DMS79 treated with DMSO at 0.1 percent for 48 hours (cell line): ENCODE measurements at places on chromosomes 13 and 19.

- DNase-seq = no peak
Measured at GRCh38 chr13:76741624-76742023, 144.6 kb downstream of the KCTD12 start.

DNA sequence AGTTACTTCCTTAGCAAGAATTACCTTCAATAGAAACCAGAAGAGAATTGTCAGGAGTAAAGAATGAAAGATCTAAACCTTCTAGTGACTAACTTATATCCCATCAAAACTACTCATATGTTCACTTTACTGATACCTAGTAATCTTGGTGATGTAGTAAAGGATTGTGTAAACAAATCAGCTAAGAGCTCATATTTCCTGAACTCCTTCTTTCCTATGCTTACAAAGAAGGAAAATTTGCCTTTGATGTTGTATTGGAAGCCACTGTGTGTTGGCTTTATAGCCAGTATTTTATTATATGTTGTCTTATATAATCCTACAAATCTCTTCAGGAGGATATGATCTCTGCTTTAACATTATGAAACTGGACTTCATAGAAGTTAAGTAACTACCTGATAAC lies 671.0 kb downstream of the PCDH9 start:
- DNase-seq = no peak

DNA sequence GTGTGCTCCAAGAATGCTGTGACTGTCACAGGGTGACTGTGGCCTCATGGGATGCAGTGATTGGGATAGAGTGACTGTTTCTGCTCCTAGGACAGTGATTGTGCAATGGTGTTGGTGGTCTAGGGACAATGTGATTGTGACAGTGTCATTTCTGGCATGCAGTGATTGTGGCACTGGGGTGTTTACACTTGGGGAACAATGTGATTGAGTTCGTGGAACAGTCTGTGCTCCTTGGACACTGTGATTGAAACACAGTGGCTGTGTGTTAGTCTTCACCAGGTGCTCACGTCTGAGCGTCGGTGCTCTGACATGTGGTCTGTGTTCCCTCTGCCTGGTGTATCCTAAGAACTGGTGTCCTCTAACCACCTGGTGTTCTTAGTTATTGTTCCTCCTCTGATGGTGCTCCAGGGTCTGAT lies 1.7 kb downstream of the PDE4A start:
- no peak for DNase-seq

DNA sequence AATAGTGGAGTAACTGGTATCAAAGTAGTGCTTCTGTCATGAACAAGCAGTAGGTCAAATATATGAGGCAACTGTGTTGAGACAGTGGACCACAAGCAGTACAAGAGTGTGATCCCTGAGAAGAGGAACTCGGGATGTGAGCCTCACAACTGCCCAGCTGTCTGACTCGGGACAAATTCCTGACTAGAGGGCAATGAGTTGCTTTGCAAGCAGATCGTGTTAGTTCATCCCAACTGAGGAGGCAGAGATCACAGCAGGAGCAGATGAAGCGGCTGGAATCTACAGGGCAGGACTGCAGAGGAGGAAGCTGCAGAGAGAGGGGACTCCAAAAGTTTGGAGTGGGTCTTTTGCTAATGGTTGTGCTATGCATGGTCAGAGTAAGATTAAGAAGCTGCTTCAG lies 741.1 kb downstream of the DIAPH3 start:
- no peak for DNase-seq

DNA sequence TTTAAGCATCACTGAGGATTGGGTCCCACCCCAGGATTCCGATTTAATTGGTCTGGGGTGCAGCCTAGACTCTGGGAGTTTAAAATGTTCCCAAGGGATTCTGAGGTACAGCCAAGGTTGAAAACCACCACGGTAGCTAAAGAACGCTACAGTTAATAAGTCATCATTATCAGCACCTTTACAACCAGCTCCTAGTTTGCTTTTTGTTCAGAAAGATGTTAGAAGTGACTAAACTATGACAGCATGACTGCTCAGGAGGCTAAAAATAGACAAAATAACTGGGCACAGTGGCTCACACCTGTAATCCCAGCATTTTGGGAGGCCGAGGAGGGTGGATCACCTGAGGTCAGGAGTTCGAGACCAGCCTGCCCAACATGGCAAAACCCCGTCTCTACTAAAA lies 11.7 kb upstream of the EPSTI1 start:
- no peak for DNase-seq

DNA sequence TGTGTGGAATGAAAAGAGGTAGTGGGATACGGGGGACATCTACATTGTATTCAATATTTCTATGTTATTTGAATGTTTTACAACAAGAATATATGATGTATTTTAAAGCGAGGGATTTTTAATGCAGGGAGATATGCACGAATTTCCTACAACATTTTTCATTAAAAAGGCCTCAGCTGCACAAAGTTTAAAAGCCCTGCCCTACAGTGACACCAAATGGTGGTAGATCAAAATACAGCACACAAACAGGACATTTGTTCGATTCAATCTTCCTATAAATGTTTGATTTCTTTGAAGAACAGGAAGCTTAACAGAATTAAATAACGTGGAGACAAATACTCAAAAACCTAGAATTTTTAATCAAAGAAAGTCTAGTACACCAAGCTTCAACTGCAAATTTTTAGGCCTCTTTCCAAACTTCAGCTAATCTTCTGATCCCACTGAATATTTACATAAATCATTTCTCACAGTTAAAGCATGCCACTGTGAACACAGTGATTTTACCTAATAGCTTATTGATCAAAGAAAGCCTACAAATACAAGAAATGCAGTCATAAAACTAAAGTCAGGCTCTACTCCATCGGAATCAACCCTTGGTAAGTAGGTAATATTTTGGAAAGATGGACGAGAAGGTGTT lies 257.2 kb downstream of the DIAPH3 start:
- DNase-seq = no peak

GRCh38 chr13:44117351-44117750 lies 237.6 kb downstream of the LACC1 start:
- no peak for DNase-seq

GRCh38 chr19:18408053-18408476 lies 10.6 kb upstream of the LRRC25 start:
- peak; percentile 53 for DNase-seq

- peak; percentile 96 for DNase-seq
Measured at GRCh38 chr19:9785367-9786331, 17.1 kb upstream of the ZNF846 start.

- peak; percentile 88 for DNase-seq
Measured at GRCh38 chr19:37931881-37932655, 25.1 kb downstream of the SIPA1L3 start.

DNA sequence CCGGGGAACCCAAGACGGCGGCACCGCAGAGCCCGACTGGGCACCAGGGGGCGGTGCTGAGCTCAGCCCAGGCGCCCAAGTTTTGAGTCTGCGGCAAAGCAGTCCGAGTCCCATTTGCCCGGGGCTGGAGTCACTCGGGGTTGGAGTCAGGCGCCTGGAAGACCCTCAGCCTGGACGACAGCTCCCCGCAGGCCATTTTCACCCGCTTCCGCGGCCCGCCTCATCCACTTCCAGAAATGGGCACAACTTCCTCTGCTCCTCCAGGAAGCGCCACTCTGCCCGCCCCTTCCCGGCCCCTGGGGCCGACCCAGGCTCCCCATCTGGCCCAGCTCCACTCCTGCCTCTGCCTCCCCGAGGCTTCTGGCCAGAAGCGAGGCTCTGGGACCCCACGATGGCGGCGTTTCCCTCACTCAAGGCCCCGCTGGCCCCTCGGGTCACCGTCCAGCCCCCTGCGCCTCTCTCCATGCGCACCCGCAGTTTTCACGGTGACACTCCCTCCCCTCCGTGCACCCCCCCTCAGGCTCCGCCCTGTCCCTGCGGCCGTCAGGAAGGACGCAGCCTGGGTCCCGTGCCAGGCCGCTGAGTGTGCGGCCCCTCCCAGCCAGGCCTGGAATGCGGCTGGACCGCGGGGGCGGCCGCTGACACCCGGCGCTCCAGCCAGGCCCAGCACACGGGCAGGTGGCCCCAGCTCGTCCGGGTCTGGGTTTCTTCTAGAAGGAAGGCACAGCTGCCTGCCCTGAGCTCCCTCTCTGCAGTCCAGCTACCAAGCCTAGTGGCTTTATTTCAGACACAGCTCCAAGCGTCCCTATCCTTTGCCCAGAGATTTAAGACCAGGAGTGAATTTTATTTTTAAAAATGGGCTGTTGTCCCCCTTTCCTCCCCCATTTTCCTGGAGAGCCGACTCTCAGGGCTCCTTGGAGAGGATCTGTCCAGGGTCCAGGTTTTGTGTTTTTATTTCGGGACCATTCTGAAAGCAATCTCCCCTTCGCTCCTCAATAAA lies 4.7 kb downstream of the SERTAD1 start:
- DNase-seq = peak; percentile 75

DNA sequence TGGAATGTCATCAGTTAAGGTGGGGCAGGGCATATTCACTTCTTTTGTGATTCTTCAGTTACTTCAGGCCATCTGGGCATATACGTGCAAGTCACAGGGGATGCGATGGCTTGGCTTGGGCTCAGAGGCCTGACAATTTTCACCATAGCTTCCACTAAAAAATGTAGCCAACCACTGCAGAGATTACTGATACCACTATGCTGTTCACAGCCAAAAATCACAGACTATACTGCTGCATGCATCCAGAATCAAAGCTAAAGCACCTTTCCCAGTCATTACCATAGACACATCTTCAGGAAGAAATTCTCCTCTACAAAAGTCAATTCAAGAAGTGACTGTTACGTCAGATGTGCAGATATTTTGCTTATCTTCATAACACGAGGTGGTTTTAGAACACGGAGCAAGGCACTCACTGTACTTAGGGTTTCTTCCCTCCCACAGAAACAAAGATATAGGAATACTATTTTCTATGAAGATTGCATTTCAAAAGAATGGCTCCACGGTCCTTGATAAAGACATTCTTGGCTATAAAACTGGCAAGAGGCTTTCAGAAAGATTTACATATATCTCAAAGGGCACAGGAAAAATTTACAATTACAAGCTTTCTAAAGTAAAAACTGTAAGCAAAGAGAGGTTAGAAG lies 1556.6 kb upstream of the PRR20A start:
- no peak for DNase-seq

DNA sequence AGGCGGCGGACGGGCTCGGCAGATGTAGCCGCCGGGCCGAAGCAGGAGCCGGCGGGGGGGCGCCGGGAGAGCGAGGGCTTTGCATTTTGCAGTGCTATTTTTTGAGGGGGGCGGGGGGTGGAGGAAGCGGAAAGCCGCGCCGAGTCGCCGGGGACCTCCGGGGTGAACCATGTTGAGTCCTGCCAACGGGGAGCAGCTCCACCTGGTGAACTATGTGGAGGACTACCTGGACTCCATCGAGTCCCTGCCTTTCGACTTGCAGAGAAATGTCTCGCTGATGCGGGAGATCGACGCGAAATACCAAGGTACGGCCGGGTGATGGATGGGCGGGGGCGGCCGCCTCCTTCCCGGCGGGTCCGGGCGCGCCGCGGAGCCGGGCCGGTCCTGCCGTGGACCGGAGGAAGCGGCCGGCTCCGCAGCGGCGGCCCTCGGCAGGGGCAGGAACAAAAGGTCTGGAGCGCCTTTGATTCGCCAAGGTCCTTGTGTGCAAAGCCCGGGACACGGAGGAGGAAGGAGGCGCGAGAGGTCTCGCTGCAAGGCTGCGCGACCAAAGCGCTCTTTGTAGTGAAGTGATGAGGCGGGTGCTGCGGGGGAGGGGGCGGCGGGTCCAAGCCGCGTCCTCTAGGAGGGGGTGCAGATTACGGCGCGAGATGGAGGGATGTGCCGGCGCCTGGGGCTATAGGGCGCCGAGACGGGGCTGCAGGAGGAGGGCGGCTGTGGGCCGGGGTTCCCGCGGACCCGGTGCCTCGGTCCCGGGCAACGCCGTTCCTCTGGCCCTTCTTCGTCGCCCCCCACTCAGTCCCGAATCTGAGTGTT lies 689 bp downstream of the ING1 start:
- peak; percentile 39 for DNase-seq

GRCh38 chr13:35649162-35649561 lies 172.7 kb upstream of the MAB21L1 start:
- no peak for DNase-seq

DNA sequence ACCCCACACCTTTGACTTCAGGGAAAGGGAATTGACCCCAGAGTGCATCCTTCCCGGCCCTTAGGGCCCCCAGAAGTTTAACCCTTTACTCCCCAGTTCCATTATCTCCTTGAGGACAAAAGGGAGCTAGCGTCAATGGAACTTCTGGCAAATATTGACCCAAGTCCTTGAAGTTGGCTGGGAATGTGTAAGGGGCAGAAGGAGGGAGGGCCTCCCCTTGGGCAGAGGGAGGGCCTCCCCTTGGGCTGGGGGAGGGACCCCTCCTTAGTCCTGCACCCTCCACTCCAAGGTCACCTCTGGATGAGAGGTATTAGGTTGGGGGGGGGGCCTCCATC lies 3.0 kb upstream of the TMEM59L start:
- no peak for DNase-seq

DNA sequence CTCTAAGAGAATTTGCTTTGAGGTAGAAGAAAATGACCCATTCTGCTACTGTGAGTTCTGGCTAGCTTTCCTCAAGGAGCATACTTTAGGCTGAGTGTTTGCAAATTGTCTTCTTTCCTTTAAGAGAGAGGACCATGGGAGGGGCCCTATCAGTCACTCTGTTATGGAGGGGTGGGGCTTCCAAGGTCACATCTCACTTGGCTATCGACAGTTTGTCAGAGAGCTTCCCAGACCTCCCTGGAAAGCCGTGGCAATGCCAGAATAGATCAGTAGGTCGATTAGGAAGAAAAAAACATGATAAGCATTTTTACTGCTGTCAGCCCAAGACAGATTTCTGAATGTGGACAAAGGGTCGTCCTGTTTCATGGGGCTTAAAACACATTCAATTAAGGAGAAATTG lies 93.3 kb downstream of the OXGR1 start:
- no peak for DNase-seq

DNA sequence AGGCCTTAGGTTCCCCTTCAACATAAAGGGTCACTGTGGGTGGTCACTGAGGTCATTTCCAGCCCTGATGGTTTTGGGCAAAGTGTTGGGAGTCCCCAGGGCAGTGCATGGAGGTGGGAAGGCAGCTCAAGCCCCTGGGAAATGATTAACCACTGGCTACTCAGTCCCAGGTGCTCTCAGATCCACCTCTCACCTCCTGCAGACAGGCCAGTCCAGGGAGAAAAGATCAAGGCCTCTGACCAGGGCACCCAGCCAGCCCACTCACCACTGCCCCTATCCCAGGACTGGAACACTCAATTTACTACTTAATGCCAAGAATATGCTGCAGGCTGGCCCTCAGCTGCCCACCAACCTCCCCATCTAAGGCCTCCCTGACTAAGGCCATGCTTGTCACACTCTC lies 1307.9 kb downstream of the UQCRFS1 start:
- DNase-seq = no peak

- no peak for DNase-seq
Measured at GRCh38 chr19:46082728-46083050, 41.8 kb downstream of the IGFL3 start.
